ENCODE measurements at places on chromosomes 5 and 9.

DNA sequence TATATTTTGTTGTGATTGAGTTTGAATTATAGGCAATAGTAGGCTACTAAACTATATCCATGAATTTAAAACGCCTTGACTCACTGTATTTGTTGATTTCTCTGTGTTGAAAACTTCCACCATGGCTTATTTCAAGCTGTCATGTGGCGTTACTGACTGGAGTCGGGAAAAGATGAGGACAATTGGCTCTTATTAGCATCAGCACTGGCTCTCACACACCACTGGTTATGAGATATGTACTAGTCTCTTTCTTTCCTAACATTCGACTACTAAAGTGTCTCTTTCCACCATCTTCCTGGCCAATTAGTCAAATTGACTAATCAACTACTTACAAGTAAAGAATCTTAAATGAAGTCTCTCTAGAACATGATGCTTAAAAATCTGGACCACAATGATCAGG lies 9.1 kb upstream of the DAB2 start:
- DNase-seq, result no peak
- H3K27me3 ChIP-seq, result no peaks in the 10 kb centered on the region
- H3K4me3 ChIP-seq, result no peak overlapping the region
- H3K36me3 ChIP-seq, result no peaks in the 10 kb centered on the region
- no peak overlapping the region for H3K27ac ChIP-seq

DNA sequence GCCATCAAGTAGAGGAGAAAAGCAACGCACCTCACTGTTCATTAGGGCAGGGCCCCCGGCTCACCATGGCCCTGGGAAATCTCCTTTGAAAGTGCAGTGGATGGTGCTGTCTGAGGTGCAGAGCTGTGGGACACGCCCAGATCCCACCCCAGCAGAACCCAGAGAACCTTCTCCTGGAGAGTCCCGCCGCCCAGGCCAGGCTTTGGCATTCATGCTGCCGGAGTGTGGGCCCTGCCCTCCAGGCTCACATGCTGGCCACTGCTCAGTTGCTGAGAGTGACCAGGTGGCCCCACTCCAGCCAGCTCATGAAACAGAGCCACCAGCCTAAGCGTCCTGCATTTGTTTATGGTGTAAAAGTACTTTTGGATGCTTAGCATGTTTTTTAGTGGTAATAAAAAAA lies 23.8 kb upstream of the LRRC14B start:
- peaks cover 12% of the 10 kb centered on the region for H3K36me3 ChIP-seq
- no peak for DNase-seq
- H3K4me1 ChIP-seq, result no peaks in the 10 kb centered on the region
- no peaks in the 10 kb centered on the region for H3K27me3 ChIP-seq

DNA sequence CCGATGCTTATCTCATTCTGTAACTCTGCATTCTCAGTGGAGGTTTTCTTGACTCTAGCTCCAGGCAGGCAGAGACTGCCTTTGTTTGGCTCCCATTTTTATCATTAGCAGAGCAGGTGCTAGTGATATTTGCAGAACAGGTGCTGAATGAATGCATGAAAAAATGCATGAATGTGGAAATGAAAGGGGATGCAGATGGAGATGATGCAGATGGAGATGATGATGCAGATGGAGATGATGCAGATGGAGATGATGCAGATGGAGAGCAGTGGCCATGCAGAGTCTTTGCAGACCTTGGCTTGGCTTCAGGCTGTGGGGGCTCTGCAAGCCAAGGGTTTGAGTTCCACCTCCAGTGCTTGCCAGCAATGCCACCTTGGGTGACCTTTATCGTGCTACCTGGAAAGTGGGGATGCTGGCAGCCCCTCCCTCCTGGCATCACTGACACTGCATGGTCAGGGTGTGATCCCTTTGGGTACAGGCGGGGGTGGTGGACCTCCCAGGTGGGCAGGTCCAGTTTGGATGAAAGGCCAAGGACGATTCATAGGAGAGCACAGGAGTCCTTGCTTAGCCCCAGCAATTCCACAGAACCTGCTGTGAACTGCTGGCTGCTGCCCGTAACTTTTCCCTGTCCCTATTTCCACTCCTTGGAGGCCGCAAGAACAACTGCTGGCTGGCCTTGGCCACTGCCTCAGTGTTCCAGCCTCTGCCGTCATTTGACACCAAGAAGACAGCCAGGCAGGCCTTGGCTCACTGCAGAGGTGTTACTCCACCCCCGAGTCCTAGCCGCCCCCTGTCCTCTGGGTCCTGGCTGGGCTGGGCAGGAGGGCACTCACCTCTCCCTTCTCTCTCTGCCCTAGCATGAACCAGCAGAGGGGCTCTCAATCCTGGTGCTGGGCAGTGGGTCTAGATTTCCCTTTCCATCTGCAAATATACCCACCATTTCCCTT lies 33.0 kb downstream of the ERGIC1 start:
- DNase-seq, result no peak
- H3K27ac ChIP-seq, result no peak overlapping the region
- no peak overlapping the region for H3K4me3 ChIP-seq
- no peaks in the 10 kb centered on the region for H3K27me3 ChIP-seq
- H3K4me1 ChIP-seq, result peaks cover 7% of the 10 kb centered on the region

- no peak overlapping the region for H3K27ac ChIP-seq
- DNase-seq, result no peak
- no peaks in the 10 kb centered on the region for H3K27me3 ChIP-seq
Measured at GRCh38 chr9:104386013-104386412, 118.0 kb upstream of the OR13F1 start.

Measured in iPS DF 6.9 (cell line).